SHP77 (cell line): ENCODE measurements at places on chromosomes 7 and 10.

DNA sequence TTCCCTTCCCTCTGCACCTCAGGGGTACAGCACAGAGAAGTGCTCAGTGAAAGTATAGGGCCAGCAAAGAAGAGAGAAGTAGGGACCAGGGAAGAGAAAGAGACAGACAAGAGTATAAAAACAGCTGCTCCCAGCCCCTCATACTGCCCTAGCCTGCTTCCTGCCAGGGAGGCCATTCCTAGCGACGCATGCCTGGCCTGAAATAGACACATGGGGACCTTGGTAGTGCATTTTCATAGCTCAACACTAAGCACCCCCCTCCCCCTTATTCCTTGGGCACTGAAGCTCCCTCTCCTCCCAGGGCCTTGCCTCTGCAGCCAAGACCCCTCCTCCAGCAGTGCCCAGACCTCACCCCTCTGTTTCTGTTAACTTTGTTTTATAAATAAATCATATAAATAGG lies 64.7 kb downstream of the ZMIZ1 start:
- DNase-seq: no peak

GRCh38 chr10:131901181-131901829 lies 497 bp downstream of the PPP2R2D start:
- no peak for DNase-seq

DNA sequence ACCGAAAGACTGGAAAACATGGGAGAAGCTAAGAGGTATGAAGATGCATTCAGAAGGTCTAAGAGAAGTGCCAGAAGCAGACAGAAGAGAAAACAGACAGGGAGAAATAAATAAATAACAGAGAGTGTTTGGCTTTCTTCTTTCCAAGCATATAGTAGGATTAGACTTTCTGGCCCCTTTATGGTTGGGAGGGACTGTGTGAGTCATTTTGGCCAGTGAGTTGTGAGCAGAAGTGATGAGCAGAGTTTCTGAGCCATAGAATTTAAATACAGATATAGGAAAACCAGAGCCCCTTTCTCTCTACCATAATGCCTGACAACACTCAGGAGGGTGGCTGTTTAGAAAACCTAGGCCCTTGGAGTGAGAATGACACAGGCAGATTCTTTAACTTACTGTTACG lies 171.0 kb downstream of the PPP1R17 start:
- DNase-seq: no peak

- no peak for DNase-seq
These were observed 814 bp upstream of the GPAM start for GRCh38 chr10:112184379-112184778.

DNA sequence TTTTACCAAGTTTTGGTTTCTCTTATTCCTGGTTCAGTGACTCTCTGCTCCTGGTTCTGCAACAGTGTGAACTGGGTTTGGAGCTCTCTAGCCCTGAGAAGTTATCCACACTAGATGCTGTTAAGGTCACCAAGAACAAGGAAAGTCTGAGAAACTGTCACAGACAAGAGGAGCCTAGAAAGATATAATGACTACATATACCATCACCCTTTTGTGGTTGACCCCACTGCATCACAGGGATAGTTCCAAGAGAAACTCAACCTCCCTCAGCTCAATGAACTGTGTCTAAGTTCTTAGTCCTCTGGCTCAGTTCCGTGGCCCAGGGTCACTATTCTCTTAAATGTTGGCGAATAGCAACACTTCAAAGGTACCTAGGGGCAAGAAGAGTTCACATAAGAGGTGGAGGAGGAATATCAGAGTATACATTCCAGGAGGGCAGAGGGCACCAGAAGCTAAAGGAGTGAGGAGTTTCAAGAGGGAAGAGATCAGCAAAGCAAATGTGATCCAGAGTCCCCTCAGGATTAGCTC lies 171.5 kb downstream of the BUB3 start:
- DNase-seq: no peak

GRCh38 chr7:46440186-46440585 lies 519.1 kb upstream of the IGFBP3 start:
- DNase-seq: no peak
